Stimulated activated CD4-positive, alpha-beta T cell treated with anti-CD3 and anti-CD28 coated beads, Interleukin-1b, Interleukin-23, amount 100 ng/mL, for 24 hours (primary cell): ENCODE measurements at places on chromosomes 7 and 10.

DNA sequence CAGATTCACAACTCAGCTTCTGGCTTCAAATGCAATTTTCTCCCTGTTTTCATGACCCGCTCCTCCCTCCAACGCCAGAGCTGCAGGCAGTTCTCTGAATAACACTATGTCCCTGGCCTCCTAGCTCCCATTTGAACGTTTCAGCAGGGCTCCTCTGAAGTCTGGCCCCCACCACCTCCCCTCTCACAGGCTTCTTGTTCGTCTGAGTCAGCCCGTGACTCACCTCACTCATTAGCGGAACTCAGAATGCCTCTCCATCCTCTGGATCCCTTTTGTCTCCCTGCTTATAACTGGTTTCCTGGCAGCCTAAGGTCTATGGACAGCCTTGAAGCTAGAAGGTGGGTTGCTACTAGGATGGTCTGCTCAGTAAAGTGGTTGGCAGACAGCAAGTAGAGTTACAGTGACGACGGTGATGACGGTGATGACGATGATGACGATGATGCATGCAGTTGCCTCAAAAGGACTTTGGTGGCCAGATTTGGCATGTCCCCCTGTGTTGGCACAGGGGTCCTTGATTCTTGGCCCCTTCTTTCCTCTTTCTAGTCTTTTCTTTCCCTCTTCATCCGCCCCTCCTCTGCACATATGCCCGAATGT lies 83.3 kb upstream of the MKLN1 start:
- DNase-seq: no peak

DNA sequence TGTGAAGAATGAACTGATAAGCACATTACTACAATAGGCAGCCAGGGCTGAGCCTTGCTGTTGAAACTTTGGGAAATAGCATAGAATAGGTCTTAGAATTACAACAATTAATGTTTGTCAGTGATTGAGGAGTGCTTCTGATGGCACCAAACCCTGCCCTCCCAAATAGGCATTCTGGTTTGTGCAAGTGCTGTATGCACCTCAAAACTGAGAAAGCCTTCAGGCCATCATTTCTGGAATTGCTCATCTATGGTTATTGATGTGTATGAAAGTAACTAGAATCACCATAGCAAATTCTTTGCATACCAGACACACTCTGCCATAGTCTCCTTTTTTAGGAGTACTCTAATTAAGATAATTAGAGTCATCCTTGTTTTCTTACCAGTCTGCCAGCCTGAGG lies 585.0 kb upstream of the MBL2 start:
- DNase-seq: no peak

DNA sequence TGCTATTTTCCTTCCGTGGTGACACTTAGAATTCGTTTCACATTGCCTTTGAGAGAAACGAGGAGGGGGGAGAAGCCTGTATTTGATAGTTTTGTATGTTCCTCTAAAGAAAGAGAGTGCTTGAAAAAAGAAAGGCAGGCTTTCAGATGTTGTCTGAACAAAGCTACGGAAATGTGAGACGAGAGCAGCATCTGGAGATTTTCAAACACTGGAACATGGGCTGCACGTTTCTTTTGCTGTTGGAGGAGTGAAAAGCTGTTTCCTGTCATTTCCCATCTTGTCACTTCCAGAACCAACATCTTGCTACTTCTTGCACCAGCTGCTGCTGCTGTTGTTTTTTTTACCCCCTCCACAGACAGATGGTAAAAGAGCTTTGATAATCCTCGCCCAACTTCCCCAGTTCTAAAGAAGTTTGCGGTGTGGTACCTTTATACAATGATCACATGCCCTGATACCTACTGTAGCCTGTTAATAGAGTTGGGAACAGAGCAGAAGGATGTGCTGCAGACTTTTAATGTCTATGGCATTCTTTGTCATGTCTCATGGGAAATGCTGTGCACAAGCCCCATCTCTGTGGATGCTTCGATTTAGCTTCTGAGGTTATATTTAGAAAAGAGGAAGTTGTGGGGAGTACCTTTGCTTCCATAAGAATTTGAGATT lies 408.1 kb downstream of the AUTS2 start:
- DNase-seq: no peak

DNA sequence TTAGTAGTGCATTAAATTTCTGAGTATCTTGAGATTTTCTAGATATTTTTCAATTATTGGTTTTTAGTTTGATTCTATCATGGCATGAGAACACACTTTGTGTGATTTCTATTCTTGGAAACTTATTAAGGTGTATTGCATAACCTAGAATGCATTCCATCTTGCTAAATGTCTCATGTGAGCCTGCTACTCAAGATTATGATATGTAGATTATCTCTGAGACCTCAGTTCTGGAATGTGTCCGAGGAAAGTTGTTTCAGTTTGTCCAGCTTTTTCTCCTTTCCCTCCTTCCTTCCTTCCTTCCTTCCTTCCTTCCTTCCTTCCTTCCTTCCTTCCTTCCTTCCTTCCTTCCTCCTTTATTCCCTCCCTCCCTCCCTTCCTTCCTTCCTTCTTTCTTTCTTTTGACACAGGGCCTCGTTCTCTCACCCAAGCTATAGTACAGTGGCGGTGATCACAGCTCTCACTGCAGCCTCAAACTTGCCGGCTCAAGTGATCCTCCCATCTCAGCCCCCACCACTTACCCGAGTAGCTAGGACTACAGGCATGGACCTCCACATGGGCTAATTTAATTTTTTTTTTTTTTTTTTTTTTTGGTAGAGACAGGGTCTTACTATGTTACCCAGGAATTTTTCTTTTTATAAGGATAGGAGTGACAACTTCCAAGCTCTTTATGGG lies 7.6 kb downstream of the ITPRID1 start:
- no peak for DNase-seq

DNA sequence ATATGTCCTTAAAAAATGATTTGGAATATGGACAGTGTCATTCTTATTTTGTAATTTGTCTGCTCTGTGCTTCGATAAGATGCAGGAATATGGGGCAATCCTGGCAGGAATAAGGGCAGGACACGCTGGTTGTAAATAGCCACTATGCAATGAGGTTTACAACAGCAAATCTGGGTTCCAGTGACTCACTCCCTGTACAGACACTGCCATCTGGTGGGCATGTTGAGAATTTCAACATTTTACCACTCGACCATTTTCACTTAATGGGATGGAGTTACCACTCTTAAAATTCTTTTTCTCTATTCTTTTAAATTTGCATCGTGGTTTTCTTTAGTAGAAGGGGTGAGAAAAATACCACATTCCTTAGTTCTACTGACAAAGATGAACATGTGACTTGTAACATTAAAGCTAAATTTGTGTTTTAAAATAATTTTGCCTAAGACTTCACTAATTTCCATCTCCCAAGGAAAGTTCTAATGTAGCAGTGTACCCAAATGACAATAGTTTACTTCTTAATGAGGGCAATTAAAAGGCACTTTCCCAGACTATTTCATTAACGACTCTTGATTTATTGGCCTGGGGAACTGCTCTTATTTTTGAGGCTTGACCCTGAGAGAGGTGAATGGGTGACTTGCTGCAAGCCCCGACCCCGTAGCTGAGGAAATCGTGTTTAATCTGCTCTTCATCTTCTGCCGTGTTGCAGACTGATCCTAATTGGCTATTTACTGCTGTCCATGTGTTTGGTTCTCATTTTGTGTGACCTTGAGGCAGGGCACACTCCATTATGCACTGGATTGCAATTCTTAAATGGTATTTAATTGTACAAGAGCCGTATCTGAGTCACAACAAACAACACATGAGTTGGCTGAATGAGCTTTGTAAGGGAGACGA lies 173.6 kb upstream of the IMMP2L start:
- DNase-seq: peak; percentile 8

DNA sequence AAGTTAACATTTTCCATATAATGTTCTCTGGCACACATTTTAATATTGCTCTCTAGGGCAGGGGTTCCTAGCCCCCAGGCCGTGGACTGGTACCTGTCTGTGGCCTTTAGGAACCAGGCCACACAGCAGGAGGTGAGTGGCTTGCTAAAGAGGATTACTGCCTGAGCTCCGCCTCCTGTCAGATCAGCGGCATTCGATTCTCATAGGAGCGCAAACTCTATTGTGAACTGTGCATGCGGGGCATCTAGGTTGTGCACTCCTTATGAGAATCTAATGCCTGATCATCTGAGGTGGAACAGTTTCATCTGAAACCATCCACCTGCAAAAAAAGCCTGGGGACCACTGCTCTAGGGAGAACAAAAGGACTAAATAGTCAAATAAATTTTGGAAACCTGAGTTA lies 65.7 kb downstream of the EXOC6 start:
- DNase-seq: no peak

GRCh38 chr10:116211682-116212081 lies 61.3 kb downstream of the GFRA1 start:
- no peak for DNase-seq

DNA sequence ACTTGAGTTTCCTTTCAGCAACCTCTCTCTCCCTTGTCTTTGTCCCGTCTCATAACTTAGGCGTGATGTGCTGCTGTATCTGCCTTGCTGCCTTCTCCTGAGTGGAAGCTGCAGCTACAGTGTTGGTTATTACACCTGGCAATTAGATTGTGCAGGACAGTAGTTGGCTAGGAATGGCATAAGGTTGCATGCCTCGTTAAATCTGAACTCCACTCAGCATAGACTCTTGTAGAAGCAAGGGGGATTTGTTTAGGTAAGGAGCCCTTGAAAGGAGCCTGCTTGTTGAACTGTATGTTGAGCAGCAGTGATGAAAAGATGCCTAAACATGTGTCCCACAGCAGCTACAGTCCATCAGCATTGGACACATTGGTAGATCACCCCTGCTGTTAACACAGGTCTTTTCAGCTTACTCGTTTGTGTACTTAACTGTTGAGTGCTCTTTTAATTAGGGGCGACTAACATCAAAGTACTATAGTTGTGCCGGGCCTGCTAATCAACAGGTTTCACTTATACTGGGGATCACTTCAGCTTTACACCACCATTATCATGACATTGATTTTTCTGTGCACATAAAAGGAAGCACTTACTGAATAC lies 225.0 kb downstream of the AUTS2 start:
- no peak for DNase-seq

GRCh38 chr10:17527514-17528146 lies 73.2 kb upstream of the ST8SIA6 start:
- DNase-seq: no peak

- peak; percentile 33 for DNase-seq
These were observed at the start of gene SLC16A9 for GRCh38 chr10:59709395-59710125. Gene SLC16A9 (minus strand): TSS chr10:59709850. CDS start chr10:59684291, 25,559 bp downstream.

DNA sequence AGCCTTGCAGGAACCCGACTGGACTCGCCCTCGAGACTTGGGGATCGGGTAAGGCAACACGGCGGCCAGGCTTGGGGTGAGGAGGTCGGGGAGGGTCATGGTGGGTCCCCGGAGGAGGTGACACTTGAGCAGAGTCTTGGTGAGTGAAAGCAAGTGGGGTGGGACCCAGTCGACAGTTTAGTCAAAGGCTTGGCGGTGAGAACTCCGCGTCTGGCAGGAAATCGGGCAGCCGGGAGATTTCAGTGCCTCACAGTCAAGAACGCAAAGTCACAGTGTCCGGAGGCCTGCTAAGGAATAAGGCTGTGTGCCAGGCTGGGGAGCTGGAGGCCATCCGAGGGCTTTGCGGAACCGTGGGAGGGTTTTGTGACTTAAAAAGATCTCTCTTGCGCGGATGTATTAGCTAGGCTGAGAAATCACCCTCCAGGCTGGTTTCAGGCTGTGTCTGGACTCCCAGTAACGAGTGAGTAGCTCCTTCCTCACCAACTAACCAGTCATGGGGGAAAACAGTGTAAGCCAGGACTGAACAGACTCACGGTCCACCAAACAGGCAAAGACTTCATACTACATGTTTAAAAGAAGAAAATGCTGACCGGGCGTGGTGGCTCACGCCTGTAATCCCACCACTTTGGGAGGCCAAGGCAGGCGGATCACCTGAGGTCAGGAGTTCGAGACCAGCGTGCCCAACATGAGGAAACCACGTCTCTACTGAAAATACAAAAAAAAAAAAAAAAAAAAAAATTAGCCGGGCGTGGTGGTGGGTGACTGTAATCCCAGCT lies 613 bp downstream of the AP5Z1 start:
- DNase-seq: no peak

- no peak for DNase-seq
These were observed 9.5 kb downstream of the SLC13A1 start for GRCh38 chr7:123190109-123190831.

DNA sequence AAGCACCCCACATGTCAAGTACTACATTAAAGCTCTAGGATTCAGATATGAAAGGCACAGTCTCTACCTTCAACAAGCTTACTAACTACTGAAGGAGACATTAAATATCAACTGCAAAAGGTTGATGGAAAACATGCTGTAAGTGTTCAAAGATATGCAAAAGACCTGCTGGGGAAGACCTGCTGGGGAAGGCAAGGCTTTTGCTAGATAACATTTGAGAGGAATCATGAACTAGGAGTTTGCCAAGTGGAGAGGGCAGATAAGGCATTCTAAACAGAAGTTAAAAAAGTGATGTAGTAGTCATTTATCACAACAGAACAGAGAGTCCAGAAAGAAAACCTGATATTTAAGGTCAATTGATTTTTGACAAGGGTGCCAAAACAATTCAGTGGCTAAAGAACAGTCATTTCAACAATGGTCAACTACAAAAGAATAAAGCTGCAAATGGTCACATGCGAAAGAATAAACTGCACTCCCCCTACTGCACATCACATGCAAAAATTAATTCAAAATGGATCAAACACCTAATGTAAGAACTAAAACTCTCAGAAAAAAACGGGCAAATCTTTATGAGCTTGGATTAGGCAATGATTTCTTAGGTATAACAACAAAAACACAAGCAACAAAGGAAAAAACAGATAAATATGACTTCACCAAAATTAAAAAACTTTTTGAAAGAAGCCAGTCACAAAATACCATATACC lies 23.0 kb upstream of the MSS51 start:
- DNase-seq: no peak

DNA sequence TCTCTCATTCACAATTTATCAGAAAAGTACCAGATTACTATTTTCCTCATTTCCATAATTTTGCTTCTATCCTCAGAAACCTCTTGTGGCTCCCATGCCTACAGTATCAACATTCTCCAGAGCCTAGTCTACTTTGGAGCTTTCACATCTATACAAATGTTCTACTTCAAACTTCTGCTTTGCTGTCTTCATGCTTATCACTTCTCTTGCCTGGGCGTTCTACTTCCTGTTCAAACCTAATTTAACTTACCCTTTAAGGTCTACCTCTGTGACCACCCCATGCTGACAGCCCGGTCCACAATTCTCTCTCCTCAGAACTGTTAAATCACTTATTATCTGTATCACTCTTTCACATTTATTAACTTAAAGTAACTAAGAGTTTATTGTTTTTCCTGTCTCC lies 6.1 kb upstream of the PTPN12 start:
- DNase-seq: no peak
